ENCODE measurements at places on chromosomes 2 and 18.

DNA sequence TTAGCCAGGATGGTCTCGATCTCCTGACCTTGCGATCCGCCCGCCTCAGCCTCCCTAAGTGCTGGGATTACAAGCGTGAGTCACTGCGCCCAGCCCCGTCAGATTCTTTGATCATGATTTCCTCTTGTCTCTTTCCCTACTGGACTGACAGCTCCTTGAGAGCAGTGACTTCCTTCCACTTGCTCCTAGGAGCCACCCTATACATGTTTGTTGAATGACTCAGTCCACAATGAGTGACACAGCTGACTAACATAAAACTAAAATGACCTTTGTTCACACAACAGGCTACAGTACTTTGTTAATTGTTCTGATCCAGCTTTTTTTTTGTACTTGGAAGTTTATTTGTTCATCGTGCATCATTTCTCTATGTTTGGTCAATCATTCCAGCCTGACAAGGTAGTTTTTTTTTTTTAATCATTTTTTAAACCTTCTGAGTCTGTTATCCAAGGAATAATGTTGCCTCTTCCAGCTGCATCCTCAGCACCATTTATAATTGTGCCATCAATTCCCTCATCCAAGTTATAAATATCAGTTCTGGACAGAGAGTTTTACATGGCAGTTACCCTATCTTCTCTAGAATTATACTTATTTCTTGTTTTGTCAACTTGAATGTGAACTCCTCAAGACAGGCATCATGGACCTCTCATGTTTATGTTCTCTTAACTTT lies 42.9 kb upstream of the TUBA3E start:
- no peak for DNase-seq

DNA sequence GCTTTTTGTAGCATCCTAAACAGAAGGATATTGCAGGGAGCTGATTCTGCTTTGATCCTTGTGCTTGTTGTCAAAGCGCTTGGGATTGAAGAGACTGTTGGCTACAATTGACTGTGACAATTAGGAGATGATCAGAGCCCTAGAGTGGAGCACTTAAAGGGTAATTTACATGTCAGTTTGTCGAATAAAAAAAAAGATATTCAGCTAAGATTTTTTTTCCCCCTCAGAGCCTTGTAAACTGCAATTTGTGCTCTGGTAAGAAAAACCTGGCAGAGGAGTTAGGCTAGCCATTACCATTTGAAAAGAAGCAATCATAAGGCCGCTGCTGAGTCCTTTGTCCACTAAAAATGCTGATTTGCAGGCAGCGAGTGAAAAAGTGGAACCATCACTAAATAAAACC lies 47.8 kb upstream of the ZEB2 start:
- no peak for DNase-seq

GRCh38 chr18:36355511-36355910 lies 58.0 kb downstream of the FHOD3 start:
- no peak for DNase-seq

DNA sequence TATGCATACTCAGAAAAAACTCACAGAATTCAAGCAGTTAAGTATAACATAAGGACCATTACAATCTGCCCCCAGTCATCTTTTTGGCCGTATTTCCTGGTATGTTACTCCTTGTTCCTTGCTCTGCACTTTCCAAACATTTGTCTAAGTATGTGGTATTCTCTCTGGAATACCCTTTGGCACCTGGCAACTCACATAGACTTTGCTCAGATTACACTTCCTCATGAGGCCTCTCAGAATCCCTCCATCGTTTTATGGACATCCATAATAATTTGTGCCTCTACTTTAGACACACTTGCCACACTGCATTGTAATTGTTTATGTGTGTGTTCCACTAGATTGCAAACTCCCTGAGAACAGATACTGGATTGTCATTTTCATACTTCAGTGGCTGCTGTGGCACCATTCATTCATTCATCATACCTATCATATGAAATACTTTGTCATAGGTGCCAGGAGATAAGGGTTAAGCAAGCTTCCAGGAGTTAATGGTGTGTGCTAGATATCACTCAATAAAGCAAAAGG lies 84.0 kb downstream of the HIBCH start:
- DNase-seq: no peak

DNA sequence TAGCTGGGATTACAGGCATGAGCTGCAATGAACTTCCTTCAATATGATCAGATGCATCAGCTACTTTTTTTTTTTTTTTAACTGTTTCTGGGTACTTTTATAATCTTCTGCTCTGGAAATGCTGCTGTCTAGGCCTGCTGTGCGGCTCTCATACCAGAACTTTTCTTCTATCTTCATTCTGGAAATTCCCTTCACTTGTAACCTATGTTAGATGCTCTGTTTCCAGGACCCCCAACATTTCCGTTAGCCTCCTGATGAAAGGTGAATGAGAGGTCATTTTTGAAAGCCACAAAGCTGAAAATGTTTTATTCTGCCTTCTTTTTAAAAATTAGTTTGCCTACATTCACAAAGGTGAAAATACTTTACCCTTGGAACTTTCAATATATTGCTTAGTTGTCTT lies 8.6 kb downstream of the AGFG1 start:
- no peak for DNase-seq

GRCh38 chr2:131039535-131039907 lies 53.7 kb downstream of the FAM168B start:
- no peak for DNase-seq

DNA sequence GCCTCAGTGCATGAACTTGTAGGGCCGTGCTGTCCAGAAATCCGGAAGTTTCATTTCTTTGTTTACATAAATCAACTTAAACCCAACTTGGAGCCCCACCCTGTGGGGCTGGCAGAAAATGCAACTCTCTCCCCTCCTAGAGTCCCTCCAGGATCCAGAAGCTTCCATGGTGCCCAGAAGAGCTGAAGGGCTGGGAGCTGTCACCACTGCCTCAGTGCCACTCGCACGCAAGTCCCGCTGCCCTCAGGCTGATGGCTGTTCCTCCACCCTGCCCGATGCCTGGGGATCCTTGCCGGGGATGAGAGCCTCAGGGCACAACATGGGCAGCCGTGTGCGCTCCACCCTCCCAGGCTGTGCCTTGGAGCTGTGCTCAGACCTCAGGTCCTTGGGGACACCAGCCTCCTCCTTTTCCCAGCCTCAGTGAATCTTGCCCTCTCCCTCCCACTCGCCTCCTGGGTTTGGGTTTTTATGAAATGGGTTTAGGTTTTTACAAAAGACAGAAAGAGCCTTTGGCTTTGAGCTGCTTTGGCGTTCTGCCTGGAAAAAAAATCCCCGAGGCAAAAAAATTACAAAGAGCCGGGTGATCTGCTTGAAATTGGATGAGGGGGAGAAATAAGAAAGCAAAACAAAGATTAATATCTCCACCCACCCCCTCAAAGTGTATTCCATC lies 155.2 kb downstream of the TWIST2 start:
- DNase-seq: no peak

- DNase-seq: no peak
Observed at GRCh38 chr2:239025096-239025801, 177.4 kb downstream of the TWIST2 start.

- no peak for DNase-seq
Observed at GRCh38 chr2:173978447-173978846, 13.3 kb upstream of the SP3 start.

DNA sequence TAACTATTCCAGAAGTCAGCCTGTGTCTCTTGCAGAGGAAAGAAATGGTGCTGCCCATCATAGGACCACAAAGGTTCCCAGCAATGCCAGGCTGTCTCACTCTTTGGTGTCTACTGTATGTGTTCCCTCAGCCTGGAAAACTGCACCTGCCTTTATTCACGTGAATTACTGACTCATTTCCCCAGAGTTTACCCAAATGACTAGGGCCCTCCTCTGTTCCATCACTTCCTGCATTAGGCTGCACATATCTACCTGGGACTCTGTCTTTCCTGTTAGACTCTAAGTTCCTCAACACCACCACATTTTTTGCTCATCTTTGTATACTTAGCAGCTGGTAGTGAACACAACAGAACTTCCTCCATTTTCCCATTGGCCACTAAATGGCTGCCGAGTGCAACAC lies 188.3 kb downstream of the FHOD3 start:
- DNase-seq: no peak

DNA sequence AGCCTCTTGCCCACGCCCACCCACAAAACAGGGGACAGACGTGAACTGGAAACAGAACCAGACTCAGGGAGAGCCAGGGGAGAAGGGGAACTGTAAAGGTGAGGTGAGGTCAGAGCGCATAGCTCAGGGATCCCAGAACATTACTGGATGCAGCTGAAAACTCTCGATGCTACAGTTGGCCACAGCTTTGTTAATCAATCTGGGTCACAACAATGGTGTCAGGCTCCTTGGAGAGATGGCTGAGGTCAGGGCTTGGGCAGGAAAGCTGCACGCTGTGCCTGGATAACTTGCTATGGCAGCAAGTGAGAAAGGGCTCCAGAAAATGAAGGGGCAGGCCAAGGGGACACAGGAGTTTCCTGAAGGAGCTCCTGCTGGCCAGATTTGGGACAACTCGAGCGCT lies 263.3 kb downstream of the TFCP2L1 start:
- no peak for DNase-seq

GRCh38 chr18:56168049-56168781 lies 470.2 kb downstream of the TXNL1 start:
- DNase-seq: no peak

DNA sequence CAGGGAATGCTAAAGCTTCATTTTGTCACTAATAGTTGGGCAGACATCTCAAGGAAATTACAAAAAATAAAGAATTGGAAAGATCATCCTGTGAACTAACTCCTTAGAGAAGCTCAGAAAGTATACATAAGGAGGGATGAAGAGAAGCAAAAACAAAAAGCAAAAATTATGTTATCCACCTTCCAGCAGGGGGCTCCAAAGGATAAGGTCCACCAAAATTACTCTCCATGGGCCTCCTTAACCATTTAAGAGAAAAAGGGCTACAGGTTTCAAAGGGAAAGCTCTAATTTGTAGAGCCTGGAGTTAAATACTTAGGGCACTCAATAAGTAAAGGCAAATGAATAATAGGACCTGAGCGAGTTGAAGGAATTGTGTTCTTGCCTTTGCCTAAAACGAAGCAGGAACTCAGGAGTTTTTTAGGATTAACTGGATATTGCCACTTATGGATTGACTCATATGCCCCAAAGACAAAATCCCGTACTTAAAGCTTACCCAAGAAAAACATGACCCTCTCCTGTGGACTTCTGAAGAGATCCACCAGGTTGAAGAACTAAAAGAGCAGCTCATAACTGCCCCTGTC lies 1167.9 kb downstream of the DSC3 start:
- no peak for DNase-seq

DNA sequence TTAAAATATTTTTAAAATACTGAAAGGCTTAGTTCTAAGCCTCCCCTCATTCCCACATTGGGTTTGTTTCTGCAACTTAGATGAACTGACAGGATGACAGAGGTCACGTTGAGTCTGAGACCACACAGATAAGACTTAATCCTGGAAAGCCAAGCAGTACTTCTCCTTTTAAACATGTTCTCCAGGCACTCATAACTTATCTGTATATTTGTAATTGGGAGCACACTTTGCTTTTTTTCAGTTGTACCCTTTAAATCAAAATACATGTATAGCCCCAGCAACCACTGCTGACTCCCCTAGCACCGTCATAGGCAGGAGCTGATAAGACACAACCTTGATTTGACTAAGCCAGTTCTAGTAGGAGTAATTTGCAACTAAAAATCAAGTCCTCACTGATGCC lies 394.8 kb downstream of the PID1 start:
- no peak for DNase-seq

All from activated naive CD4-positive, alpha-beta T cell (primary cell).